Cardiac fibroblast (primary cell): ENCODE measurements at places on chromosomes 16 and 17.

DNA sequence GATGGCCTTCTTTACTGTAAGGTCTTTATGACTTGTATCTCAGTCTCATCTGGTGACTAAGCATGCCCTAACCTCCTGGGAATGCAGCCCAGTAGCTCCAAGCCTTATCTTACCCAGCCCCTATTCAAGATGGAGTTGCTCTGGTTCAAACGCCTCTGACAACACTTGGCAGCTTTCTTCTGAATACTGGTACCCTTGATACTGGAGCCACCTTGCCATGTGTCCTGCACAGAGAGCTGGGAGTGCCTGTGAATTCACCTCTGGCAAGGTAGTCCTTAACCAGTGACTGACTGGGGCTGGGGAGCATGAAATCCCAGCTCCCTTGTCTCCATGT, 17.2 kb downstream of the NUDT7 start:
- DNase-seq, result no peak

DNA sequence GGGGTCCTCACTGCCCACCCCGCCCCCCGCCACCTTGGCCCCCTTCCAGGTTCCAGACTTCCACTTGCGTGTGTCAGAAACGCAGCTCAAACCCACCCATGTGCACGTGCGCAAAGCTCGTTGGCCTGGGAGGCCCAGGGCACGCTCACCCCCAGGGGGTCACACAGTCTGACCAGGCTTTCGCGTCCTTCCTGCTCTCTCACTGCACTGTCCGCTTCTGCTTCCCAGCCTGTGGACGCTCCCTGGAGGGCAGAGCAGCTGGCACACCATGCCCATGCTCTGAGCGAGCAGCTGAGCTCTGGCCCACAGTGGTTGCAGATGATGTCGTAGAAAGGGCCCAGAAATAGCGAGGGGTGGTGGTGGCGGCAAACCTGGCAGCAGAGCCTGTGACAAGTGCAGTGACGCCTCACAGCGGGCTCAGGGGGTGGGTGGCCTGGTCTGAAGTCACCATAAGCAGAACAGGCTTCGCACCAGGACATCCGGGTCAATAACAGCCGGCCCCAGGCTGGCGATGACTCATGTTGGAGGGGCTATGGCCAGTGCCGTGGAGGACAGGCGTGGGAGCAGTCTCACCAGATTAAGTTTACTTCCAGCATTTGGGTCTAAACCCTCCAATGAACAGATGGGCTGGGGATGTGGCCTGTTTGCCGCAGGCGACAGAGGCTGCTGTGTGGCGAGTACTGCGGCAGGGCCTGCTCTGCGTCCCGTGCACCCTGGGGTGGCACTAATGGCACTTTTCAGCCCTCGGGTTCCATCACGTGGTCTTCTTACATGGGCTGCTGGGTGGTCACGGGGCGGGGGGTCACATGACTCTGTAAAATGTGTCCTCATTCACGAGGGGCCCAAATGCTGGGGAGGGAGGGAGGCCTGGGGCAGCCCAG, 49.0 kb downstream of the NT5M start:
- peak; percentile 56 for DNase-seq

DNA sequence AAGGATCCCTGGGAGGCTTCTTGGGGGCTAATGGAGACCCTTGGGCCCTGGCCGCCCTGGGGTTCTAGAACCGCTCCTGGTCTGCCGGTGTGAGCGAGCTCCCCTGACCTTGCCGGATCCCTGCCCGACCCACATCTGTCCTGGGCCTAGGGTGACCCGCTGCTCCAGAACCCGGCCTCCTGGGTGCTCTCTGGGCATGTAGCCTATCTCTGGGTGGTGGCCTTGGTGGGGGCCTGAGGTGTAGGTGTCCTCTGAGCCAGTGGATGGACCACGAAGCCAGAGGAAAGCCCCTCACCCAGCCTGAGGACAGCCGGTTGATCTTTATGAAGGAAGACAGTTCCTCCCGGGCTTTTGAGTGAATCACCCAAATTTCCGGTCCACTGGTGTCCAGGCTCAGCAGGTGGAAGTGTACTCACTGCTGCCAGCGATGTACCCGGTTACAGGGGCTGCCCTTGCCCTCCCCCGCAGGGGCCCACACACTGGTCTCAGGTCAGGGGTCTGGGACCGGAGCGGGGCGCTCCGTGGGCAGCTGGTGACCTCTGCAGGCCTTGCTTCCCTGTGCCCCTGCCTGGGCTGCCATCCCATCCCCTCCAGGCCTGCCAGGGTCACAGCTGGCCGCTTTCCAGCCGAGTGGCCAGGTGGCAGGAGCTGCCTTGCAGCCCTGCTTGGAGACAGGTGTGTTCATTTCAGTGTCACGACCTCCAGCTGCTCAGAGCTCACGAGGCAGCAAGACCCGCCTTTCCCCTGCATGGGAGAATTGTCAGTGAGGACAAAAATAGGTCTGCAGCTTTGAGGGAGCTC, 10.5 kb upstream of the GSE1 start:
- no peak for DNase-seq

DNA sequence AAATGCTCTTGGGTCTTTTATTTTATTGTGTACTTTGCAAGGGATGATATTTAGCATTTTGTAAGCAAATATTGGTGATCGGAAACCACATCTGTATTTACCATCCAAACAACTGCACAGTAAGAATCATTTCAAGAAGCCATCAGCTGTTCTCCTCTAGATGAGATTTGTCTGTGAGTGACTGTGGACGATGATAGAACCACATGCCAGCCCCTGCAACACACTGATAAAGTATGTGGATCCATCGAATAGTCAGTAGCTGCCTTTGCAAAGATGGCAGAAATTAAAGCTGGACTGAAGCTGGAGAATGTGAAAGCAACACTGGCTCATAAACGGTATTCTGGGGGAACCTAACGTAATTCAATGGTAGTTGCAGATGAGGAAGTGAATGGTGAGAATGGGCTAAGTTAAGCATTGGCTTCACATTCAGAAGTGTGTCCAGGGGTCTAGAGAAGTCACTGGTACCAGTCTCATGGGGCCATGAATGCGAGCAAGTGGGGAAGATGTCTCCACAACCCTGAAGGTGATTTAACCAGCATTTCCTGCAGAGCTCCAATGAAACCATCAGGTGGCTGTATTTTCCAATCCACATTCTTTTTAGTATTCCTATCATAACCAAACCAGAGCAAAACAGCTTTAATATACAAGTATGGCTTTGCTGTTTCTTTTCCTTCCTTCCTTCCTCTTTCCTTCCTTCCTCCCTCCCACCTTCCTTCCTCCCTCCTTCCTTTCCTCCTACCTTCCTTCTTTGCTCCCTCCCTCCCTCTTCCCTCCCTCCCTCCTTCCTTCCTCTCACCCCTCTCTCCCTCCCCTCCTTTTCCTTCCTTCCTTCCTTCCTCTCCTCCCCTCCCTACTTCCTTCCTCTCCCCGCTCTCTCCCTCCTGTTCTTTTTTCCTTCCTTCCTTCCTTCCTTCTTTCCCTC, 169.4 kb downstream of the ABCA8 start:
- no peak for DNase-seq

GRCh38 chr17:77128896-77129567, 11.7 kb upstream of the SEC14L1 start:
- DNase-seq, result peak; percentile 80

DNA sequence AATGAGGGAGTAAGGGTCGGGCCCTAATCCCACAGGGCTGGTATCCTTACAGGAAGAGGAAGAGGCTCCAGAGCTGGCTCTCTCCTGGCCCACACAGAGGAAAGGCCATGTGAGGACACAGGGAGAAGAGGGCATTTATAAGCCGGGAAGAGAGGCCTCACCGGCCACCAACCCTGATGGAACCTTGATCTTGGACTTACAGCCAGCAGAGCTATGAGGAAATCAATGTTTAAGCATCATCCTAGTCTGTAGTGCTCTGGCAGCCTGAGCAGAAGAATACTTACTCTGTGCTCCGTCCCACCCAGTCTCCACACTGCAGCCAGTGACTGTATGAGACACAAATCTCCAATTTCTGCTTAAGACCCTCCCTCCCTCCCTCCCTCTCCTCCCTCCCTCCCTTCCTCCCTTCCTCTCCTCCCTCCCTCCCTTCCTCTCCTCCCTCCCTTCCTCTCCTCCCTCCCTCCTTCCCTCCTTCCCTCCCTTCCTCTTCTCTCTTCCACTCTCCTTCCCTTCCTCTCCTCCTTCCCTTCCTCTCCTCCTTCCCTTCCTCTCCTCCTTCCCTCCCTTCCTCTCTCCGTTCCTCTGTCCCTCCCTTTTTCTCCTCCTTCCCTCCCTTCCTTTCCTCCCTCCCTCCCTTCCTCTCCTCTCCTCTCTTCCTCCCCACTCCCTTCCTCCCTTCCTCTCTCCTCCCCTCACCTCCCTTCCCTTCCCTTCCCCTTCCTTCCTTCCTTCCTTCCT, 8.9 kb upstream of the TMEM220 start:
- DNase-seq, result no peak

DNA sequence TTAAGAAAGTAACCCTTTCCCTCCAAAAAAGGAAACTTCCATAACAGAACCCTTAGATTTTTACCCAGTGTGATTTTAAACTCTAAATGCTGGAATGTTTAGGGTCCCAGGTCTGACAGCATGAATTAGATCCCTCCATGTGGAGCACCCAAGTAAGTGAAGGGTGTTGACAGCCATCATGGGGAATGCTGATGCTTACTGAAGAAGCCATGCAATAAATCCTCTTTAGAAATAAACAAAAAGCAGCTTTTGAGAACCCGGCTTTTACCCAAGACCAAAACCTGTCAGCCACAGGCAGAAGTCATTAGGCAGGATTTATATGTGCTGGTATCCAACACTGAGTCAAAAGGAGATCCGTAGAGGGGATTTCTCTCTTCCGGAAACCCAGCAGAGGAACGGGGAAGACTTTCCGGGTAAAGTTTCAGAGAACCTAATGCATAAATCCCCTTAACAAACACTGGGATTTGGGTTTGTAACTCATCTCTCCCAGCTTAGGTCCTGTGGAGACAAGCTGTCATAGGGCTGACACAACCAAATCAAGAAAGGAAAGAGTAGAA, 287.5 kb downstream of the IRX3 start:
- DNase-seq, result no peak

- peak; percentile 97 for DNase-seq
These were observed 58.5 kb downstream of the TMEM235 start for GRCh38 chr17:78289802-78290363.

DNA sequence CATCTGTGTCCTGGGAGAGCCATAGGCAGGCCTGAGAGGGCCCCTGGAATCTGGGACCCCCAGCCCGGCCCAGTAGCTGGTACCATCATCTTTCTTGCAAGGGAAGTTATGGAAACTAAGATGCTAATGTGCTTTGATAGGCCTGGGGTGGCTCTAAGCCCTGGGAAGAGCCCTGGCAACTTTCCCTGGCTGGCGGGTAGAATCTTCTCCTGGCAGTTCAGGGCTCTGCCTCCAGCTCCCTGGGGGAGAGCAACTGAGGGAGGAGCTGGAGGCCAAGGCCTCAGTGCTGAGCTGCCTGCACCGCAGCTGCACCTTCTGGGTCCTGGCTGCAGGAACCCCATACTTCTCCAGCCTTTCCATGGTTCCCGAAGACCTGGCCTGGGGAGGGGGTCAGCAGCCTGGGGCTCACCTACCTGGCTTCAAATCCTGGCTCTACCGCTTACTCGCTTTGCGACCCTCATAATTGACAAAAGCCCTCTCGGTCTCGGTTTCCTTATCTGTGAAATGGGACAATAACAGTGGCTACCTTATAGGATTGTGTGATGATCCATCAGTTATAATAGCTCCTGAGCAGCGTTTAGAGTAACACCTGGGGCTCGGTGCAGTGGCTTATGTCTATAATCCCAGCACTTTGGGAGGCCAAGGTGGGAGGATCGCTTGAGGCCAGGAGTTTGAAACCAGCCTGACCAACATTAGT, 333.7 kb downstream of the SEC14L1 start:
- DNase-seq, result peak; percentile 81

DNA sequence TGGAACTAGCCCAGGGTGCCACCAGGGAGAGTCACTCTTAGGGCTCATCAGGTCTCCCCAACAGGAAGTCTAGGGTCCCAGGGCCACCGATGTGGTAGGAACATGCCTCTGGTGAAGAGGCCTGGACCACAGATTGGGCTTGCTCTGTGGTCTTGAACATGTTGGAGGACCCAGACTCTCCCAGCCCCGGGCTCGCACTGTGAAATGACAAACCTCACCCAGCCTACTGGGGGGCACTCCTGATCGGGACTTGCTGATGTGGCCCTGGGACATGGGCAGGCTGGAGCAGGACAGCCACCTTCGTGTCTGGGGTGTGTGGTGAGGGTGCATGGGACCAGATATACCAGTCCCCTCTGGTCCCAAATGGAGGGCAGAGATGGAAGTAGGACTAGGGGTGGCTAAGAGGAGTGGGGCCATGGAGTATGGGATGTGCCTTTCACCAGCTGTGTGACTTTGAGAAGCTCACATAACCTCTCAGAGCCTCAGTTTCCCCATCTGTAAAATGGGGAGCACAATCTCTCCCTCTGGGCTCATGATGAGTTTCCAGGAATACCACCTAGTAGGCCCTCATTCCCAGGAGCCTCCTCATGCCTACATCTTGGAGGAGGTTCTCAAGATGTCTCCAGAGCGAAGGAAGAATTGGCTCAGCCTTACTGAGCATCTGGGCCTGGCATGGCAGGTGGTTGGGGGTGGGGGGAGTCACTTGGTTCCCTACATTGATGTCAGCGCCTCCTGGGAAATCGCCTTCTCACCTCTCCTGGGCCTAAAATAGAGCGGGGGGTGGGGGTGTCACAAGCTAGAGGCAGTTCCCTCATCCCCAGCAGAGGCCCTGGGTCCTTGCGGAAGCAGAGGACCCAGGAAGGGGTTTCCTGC, 1.5 kb upstream of the ADAM11 start:
- no peak for DNase-seq

DNA sequence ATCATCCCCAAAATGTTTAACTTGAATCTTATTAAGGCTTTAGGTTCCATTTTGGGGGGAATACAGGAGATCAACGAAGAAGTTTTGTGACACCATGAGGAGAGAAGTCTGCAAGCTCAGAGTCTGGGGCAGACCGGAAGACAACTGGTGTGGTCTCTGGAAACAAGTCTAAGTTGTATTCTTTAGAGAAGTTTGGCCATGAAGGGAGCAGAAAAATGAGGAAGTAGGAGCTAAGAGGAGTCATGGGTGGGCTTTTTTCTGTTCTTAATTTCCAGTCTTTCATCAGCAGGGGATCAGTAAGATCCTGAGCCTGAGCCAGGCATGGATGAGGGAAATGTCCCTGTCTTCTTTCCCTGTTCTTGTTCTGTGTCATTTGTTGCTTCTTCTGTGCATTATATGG, 35.8 kb upstream of the NF1 start:
- no peak for DNase-seq

- peak; percentile 19 for DNase-seq
These were observed 5.9 kb upstream of the AATK start for GRCh38 chr17:81171941-81172340.
